ENCODE measurements at places on chromosomes 1 and 21.
A peak's percentile ranks its signal among the peaks of the same experiment; 100 is the strongest.

DNA sequence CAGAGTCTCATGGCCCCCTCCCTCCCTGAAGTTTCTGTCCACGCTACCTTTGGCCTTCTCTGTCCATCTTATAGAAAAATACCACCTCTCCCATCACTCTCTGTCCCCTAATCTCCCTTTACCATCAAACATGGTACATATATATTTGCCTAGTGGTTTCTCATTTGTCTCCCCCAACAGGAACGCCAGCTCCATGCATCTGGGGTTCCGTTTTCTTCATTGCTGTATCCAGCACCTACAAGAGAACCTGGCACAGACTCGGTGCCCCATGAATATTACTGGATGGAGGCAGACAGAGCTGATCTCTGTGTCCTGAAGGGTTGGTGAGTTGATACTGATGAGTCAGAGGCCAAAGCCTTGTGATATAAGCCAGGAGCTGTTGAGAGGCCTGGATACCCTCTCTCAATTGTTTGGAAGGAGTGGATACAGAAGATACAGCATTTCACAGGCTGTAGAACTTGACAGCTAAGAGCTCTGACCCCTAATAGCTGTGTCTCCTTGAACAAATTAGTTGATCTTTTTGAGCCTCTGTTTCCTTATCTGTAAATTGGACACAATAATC is 21.9 kb downstream of the HEYL start:
- DNase-seq = no peak

DNA sequence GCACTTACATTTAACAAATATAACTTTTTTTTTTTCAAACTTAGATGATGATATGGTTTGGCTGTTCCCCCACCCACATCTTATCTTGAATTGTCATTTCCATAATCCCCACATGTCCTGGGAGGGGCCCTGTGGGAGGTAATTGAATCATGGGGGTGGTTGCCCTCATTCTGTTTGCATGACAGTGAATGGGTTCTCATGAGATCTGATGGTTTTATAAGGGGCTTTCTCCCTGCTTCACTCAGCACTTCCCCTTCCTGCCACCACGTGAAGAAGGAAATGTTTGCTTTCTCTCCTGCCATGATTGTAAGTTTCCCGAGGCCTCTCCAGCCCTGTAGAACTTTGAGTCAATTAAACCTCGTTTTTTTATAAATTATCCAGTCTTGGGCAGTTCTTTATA is 432.6 kb downstream of the AMY1C start:
- no peak for DNase-seq

DNA sequence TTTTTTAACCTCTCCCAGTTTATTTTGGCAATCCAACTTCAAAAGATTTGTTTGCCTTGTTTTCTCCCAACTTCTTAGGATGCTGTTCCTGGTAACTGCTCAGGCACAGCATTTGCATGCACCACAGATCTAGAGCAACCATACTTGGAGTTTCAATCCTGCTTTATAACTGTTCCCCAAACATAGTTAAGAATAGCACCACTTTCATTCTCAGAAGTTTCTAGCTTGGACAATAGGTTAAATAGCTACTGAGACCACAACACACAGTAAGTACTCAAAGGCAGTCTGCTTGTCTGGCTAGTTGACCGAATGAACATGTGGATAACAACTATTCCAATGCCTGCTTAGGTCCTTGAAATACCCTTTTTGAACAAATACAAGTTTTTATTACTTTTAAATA is 76.8 kb downstream of the FOXJ3 start:
- DNase-seq = no peak

DNA sequence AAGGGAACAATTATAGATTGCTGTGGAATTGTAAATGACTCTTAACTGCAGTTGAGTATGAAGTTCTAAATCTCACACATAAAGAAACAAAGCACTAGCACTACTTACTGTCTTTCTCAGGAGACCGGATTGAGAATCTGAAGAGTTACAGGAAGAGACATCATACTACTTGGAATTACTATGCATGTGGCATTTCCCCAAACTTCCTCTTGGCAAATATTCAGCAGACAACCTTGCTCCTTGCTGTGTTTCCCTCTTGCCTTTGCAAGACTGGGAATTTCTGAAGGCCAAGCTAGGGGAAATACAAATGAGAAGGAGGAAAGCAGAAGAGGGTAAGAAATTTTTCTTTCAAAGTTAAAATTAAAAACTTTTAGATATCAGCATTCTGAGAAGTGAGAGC is 173.6 kb upstream of the KCTD3 start:
- DNase-seq = no peak

- no peak for DNase-seq
Observed at GRCh38 chr1:56411484-56412180, 167.7 kb downstream of the PLPP3 start.

GRCh38 chr1:40404670-40405462 is 31.3 kb downstream of the SMAP2 start:
- no peak for DNase-seq

DNA sequence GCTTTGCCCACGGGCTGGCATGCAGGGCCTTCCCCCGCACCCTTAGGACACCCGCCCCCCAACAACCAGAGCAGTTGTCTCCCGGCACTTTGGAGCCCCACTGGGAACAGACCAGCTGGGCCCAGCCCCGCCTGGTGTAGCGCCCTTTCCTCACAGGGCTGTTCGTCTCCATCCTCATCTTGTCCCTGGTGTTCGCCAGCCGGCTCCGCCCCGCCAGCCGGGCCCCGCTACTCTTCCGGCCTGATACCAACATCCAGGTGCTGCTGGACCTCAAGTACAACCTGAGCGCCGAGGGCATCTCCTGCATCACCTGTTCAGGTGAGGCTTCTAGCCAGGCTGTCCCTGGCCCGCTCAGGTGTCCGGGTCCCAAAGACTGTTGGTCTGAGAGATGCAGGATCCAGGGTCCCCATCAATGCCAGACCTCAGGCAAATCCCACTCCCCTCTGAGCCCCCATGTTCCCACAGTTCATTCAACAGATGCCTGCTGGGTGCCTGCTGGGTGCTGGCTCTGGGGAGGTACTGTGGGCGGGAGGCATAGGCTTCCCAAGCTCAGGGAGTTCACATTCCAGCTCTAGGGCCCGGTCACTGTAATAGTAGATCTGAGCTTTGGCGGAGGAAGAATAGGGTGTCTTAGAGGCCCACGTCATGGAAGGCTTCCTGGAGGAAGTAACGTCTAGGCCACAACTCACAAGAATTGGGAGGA is 41.7 kb downstream of the DISP3 start:
- DNase-seq = peak; percentile 90

DNA sequence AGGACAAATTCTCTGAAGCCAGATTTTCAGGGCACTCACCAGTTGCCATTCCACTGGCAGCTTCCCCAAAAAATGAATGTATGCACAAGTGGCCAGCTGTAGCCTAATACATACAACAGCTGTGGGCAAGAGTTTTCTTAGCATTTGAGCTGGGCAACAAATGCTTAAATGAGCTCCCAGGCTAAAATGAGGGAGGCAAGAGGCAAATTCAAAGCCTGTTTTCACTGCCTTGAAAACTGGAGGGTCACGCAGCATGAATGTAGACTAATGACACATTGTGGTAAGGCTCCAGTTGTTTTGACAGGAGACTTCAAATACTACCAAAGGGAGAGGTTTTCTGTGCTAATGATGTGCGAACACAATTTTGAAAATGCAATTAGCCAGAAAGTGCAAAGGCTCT is 88.2 kb downstream of the TIAM1 start:
- DNase-seq = no peak

GRCh38 chr1:151494741-151495281 is 16.4 kb upstream of the CGN start:
- DNase-seq = no peak

- no peak for DNase-seq
Observed at GRCh38 chr1:94572780-94573179, 31.2 kb upstream of the F3 start.

DNA sequence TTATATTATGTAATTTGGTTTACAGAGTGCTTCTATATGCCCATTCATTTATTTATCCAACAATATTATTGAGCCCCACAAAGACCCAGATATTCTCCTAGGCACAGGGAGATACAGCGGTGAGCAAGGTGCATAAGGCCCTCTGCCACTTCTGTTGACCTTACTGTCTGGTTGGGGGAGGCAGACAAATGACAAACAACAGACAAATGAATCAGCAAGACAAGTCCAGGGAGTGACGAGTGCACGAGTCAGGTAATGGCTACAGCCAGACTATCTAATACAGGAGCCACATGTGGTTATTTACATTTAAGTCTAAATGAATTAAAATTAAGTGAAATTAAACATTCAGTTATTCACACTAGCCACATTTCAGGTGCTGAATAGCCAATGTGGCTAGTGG is 22.0 kb upstream of the BCAR3 start:
- DNase-seq = no peak

- DNase-seq = no peak
Observed at GRCh38 chr1:236023926-236024565, 40.8 kb downstream of the NID1 start.

All from chondrocyte (in vitro differentiated cells).